ENCODE measurements at places on chromosomes 5 and 9. TPM values are rescaled to one million over a fixed set of nuclear protein-coding genes. Genes with fewer than 3 reads are reported as not detected.

The STPG3 gene
- total RNA-seq: not detected

- no peak for DNase-seq
These were observed 123.0 kb upstream of the RFX3 start for GRCh38 chr9:3648722-3649246.

DNA sequence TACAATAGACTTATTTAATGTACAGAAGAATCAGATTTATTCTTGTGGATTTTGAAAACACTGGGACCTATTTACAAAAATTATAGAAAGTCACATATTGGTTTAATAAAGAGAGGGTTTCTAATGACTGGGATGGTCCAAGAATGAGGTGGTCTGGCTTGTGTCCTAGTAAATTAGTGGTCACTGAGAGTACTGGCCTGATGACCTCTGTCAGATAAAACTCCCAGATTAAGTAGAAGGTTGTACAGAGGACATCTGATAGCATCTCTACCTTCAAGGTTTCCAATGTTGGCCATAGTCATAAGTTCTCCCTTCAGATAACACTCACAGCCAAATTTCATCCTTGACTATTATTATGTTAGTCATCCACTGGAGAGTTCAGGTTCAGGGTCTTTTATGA, 692.9 kb downstream of the MTRR start:
- no peak for DNase-seq

DNA sequence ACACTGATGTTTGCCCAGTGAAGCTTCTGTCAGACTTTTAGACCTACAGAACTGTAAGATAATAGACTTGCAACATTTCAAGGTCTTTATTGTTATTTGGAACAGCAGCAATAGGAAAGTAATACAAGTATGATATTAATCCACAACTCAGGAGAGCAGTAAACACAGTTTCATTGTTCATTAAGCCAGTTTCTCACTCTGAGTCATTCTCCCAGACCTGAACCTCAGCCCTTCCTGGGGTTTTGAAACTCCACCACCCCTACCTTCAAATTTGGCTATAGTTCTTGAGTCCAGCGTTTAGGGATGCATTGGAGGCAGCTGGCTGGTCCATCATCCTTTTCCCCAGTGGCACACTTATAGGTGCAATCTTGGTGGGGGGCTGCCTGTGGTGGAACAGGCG, 203.2 kb downstream of the RAB3C start:
- no peak for DNase-seq

DNA sequence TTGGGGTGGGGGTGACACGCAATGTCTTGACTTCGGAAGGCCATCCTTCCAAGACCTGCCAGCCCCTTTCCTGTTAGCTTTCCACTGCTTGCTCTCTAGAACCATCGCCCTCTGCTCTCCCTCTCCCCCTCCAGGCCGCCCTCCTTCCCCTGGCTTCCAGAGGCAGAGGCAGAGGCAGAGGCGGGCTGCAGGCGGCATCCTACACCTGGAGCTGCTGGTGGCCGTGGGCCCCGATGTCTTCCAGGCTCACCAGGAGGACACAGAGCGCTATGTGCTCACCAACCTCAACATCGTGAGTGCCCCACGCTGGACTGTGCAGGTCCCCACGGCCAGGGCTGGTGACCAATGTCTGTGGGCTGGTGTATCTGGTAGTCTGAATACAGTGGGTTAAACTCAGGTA, 2.0 kb downstream of the ADAMTS13 start:
- DNase-seq: no peak

GRCh38 chr5:38899936-38900335, 54.1 kb downstream of the OSMR start:
- no peak for DNase-seq

Measured in occipital lobe (tissue), 3 donors.